Type B pancreatic cell (in vitro differentiated cells): ENCODE measurements at places on chromosomes 5 and 9.
A peak's percentile ranks its signal among the peaks of the same experiment; 100 is the strongest.

- no peak for DNase-seq
Observed at GRCh38 chr5:147690595-147690994, 91.9 kb downstream of the JAKMIP2 start.

DNA sequence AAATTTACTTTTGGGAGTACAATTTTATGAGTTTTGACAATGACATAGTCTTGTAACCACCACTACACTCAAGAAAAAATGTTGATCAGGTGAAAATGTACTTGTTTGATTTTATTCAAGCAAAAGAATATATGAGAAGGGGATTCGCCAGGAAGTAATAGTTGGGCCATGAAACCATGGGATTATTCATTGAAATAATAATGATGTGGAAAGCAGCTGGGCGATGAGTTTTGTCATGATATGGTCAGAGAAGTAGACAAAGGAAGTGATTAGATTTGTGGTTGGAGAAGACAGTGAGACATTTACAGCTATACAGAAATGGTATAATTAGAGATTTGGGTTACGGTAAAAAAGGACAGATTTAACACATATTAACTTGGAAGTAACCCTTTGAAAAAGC lies 11.2 kb downstream of the HMGCR start:
- no peak for DNase-seq

- no peak for DNase-seq
Observed at GRCh38 chr9:32635362-32635761, at the start of gene TAF1L. Gene TAF1L (minus strand): TSS chr9:32635669. CDS start chr9:32635579, 90 bp downstream.

- no peak for DNase-seq
Observed at GRCh38 chr5:23368393-23368792, 139.0 kb upstream of the PRDM9 start.

- no peak for DNase-seq
Observed at GRCh38 chr9:134652291-134653225, 11.0 kb downstream of the COL5A1 start.

GRCh38 chr9:87959916-87960581 lies 14.3 kb downstream of the CDK20 start:
- DNase-seq = no peak

DNA sequence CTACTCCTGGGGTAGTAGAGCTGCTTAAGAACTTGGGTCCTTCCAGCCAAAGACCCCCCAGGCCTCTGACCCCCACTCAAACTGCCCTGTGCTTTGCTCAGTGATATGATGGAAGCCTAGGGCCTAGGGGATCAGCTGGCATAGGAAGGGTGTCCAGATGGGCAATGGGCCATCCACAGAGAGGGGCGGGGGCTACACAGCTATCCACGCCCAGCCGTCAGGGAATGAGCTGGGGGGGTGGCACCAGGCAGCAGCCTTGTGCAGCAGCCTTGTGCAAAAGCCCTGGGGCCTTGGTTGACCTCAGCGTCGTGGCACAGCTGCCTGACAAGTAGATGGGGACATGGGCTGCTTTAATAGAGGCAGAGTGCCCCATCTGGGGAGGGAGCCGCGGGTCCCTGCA lies 43.2 kb downstream of the DAB2IP start:
- no peak for DNase-seq

DNA sequence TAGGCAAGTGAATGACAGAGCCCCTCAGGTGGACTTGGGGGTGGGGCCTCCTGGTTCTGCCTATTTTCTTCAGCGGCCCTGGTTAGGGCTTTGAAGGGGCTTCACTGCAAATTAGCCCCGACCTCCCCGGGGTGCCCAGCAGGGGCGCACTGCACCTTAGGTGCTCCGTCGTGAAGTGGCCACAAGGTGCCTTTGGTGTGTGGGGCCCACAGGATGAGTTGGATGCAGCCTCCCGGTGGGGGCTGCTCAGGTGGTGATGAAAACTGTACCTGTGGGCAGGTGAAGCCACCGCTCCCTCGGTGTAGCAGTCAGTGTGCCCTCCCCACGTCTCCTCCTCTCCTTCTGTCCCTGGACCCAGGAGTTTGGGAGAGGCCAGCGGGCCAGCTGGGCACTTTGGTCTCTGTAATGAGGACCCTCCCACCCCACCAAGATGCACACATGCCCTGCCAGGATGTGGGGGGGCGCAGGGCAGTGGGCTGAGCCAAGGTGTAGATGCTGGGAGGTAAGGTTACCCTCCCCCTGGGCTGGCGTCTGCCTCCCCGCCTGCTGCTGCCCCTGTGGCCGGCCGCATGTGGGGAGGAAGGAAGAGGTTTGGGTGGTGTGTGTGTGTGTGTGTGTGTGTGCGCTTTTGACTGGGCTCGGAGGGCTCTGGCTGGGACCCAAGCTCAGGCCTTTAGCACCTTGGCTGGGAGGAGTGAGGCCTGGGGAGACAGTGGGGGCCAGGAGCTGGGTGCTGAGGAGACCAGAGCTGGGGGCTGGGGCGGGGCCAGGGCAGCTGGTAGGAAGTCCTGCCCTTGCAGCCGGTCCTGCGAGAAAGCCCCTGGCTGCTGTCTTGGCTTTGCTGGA lies 55.6 kb downstream of the RXRA start:
- no peak for DNase-seq

DNA sequence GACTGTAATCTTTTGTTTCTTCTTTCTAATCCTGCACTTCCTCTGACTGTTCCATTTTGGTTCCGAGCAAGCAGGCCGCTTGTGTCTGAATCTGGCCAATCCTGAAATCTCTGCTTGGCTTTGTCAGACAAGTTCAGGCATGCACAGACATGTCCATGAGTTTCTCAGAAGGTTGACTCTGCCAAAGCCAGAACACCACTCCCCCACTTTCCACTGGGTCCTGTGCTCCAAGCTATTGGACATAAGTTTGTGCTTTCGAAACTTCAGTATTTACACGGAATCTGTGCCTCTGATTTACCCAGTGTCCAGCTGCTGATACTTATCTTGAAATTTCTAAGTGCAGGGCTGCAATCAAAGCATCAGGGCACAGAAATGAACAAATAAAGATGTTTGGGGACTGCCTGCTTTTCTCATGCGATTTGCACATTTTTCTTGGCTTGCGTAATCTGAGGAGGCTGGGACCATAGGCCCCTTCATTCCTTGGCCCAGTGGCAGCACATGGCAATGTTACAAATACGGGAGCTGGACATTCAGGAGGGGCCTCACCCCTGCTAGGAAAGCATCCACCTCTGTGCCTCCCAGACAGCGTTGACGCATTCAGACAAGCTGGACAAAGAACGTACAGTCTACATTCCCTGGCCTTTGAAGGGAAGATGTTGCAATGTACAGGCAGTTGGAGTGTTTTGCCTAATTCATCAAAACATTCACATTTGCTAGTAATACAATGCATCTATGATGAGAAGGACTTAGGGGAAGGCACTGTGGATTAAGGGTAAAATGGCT lies 209.2 kb upstream of the PAPPA start:
- DNase-seq = no peak

DNA sequence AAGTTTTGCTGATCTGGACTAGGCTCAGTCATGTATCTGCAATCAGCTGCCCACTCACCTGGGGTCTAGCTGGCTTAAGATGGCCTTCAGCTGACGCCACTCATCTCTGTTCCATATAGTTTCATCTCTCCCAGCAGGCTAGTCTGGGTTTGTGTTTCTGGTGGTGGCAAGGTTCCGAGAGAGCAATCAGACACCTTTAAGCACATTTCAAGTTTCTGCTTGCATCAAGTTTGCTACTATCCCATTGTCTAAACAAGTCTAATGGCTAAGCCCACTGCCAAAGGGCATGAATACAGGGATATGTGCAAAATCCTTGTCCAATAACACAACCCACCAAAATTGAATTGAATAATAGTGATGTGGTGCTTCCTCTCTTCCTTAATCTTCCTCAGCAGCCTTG lies 251.7 kb downstream of the PIK3R1 start:
- no peak for DNase-seq

DNA sequence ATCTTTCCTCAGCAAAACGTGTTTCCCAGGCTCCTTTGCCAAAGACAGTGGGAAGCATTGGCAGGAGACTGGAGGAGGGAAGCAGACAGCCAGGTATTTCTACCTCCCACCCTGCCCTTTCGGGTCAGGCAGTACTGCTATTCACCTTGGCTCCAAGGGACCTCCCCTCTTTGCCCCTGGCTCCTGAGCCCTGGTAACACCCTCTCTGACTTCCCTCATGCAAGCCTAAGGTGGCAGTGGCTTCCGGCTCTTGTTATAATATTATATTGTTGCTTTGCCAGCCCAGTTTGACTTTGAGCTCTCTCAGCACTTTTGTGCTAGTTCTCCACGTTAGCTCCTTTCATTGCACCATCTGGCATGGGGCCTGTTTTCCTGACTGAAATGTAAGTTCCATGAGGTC lies 81.6 kb upstream of the IFNK start:
- DNase-seq = no peak

DNA sequence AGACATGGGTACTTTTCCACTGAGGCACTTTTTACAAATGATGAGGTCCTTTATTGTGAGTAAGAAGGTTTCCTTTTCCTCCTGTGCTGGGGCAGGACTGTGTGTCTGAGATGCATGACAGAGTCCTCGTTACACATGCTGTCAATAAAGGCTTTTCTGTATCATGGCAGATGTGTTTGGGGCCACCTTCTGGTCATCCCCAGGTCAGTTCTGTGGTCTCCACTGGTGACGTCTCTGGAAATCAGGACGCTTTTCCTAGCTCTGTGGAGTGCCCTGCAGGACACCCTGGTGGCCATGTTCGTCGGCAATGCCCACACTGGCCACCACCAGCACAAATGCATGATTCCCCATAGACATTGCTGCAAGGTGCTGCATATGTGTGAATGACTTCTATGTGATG lies 2.8 kb downstream of the CMBL start:
- no peak for DNase-seq

GRCh38 chr5:147805030-147805454 lies 22.5 kb upstream of the JAKMIP2 start:
- DNase-seq = no peak

GRCh38 chr5:149636861-149637246 lies 55.6 kb downstream of the ARHGEF37 start:
- no peak for DNase-seq

DNA sequence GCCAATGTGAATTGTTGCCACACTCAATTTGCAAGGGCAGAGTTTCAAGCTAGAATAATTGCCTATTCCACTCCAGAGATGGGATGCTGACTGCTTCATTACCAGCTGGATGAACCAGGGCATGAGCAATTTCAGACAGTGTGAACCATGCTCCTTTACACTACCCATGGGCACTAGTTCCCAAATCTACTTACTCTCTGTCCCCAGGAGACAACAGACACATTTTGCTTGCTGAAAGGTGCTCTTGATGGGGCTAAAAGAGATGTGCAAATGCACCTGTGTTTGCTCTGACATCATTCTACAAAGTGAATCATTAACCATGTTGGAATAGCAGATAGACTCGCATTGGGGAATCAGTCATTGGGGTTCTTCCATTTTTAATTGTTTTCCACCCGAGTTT lies 522.3 kb upstream of the NUDT12 start:
- DNase-seq = no peak

DNA sequence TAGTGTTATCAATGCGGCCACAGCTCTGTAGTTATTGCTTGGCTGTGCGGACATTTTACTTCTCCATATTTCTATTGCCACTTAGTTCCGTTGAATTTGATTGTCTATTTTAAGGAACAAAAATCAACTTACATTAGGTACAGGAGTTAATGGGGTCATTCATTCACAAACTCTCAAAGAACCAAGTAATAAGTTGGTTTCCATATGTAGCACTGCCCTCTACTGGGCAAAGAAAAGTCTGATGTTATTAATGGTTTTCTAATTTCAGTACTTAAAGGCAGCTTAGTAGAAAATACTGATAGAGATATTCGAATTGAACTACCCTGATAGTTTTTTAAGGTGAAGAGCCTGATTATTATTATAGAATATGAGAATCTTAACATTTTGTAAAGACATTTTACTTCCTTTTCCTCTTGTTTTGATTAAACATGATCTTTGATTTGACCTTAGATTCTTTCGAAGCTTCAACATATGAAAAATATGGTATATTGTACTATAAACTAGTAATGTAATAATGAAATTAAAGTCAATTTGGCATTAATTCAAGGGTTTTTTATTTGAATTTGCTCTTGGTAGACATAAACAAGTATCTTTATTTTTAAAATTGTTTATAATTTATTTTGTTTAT lies 119.5 kb upstream of the CTNND2 start:
- DNase-seq = no peak

GRCh38 chr9:113477058-113477457 lies 13.5 kb downstream of the RGS3 start:
- peak; percentile 3 for DNase-seq

- no peak for DNase-seq
Observed at GRCh38 chr9:87685441-87685840, 40.5 kb upstream of the CTSL start.

DNA sequence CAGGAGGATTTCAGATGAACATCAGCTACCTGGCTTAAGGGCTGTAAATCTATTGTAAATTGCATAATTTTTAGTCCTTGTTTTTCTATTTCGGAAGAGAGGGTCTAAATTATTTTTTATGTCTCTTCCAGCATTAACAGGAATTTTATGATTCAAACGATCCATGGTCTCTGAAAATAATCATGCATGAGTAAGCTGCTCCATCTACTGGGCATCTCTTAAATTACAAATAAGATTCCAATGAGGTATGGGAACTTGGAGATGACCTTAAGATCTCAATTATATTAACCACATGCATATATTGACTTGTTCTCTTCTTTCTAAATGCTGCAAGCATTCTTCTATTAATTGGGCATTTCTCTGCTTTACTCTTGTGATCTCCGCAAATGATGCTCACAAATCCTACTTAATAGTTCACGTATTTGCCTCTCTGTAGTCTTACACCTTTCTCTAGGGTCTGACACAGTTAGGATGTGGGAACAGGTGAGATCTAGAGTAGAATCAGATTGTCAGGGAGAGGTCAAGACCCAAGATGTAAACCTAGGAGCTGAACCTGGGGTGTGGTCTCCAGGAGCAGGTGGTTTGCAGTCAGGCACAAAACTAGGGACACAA lies 86.9 kb downstream of the NUDT12 start:
- DNase-seq = no peak

- DNase-seq = no peak
Observed at GRCh38 chr5:75553358-75553757, 41.7 kb downstream of the POLK start.

GRCh38 chr9:114403153-114403756 lies 15.5 kb upstream of the AKNA start:
- DNase-seq = no peak

DNA sequence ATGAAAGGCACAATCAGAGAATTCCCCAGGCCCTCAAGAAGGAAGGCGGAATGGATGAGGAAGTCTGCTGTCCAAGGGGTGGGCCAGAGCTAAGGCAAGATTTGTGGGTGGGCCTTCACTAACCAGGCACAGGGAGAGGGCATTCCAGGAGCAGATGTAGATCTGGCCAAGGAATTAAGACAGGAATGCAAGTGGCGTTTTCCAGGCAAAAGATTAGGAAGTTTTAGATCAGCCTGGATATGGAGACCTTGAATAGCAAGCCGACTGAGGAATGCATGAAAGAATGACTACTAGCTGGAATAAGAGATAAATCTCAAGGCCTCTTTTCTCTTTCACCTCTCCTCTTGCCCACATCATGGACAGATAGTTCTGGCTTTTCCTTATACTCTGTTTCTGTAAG lies 68.5 kb downstream of the GHR start:
- no peak for DNase-seq

- no peak for DNase-seq
Observed at GRCh38 chr5:122352331-122352730, 40.3 kb downstream of the SNCAIP start.

- DNase-seq = no peak
Observed at GRCh38 chr5:36570301-36571095, 35.9 kb upstream of the SLC1A3 start.

- DNase-seq = no peak
Observed at GRCh38 chr9:70060883-70061507, 17.3 kb downstream of the MAMDC2 start.
